GM03348 (cell line): ENCODE measurements at places on chromosomes 16 and 17.
A peak's percentile ranks its signal among the peaks of the same experiment; 100 is the strongest.

- no peak for DNase-seq
Observed at GRCh38 chr16:14248791-14249190, 177.7 kb downstream of the MRTFB start.

GRCh38 chr16:29961479-29962343, at the start of gene TMEM219:
TMEM219 (plus strand) TSS chr16:29962079; CDS start chr16:29963144, 1,065 bp downstream.
- peak; percentile 99 for DNase-seq

- no peak for DNase-seq
Observed at GRCh38 chr17:83072600-83073358, 6.6 kb upstream of the METRNL start.

- DNase-seq, result peak; percentile 84
Observed at GRCh38 chr17:3012926-3013581, 50.4 kb downstream of the OR1D5 start.

DNA sequence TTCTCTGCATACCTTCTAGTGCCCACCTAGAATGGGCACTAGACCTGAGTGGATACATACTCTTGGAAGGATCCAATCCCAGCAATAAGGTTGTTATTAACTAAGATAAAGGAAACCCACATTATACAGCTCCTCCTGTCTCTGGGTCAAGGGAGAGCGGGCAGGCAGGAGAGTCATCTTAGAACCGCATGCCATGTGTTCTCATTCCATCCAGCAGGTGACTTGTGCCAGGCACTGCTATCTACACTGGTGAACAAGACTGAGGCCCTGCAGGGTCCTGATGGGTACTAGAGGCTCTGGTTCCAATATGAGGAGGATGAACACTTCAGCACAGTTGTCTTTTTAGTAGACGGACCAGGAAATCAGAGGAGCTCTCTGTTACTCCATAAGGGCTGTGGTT, 5.9 kb upstream of the CD300H start:
- no peak for DNase-seq

DNA sequence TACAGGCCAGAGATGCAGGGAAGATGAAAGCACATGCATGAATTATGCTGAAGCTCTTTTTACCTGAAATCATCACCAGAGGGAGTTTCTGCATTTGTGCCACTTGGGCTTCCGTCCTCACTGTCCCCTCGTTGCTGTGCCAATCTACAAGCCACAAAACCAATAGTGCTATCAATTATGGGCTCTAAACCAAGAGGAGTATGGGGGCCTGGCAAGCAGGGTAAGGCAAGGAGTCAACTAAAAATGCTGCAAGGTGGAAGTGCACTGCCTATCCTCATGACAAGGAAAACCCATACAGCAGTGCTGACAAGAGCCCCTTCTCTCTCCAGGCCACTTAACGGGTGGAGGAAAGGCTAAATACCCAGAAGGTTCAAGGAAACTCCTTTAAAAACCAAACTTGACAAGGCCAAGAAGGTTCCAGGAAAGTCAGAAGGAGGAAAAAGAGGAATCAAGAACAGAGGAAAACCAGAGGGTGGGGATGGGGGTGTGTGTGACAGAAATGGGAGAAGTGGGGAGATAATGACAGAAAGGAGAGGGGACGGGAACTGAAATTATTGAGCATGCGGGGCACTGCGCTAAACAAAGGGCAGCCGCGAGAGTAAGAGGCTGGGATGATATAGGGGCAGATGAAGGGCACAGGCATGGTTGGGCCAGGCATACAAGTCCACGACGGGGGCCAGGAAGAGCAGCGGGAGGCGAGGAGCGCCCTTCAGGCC, 674 bp downstream of the C17orf75 start:
- no peak for DNase-seq

GRCh38 chr17:8879410-8879809, 11.9 kb upstream of the PIK3R6 start:
- DNase-seq, result no peak

DNA sequence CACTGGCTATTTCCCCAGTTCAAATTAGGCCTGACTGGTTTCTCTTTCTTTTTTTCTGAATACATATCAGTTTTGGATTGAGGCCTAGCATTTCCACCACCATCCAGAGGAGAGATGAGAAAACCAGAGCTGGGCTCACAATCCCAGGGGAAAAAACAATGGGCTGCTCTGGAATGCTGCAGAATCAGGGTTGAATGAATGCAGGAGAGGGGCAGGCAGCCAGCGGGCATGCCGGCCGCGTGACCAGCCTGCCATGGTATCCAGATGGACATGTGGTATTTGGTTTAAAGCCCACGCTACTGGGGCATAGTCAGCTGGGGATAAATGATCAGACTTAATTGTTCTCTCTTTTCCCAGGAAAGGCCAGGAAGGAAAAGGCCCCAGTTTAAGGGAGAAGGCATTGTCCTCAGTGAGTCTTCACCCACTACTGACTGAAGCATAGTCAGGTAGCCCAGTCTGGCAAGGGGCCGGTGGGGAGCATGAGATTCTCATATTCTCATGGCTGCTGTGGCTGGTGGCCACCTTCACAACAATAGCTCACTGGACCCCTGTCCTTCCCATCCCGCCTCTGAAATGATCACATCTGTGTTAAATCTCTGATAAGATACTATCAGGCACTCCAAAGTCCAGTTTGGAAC, 38.7 kb upstream of the RHOT1 start:
- DNase-seq, result peak; percentile 18

GRCh38 chr17:82734987-82735866, at the start of gene FN3K:
FN3K (plus strand) TSS chr17:82735615; CDS start chr17:82735637, 22 bp downstream.
- peak; percentile 89 for DNase-seq

DNA sequence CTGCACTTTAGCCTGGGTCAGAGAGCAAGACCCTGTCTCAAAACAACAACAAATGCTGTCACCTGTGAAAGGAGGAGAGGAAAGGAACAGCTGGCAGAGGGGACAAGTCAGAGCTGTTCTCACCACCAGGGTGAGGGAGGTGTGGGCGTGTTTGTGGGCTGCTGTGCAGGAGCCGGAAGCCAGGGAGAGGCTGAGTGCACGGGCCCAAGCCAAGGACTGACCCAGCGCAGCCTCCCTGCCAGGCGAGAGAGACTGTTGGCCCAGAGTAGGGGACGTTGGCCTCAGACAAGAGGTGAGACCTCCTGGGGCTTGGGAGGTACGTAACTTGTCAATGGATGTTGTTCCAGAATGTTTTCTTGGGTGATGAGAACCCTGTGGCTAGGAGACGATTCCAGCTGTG, 10.7 kb downstream of the SPNS2 start:
- no peak for DNase-seq

GRCh38 chr16:13873835-13874438, 46.0 kb upstream of the ERCC4 start:
- DNase-seq, result peak; percentile 9

DNA sequence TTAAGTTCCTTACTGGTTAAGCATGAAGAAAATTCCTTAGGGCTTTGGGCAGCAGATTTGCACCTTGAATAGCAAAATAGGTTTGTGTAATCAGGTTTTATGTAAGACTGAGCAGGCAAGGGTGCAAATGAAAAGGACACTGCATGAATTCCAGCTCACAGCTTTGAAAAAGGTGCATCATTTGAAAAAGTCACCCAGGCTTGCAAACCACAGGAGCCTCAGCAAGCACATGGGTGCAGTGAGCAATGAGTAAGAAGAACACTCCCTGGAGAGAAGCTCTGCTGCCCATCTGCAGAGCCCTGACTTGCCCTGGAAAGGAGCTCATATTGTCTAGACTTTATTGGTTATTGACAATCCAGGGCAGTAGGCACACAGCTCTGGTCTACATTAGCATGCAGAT, 165.6 kb upstream of the KCNJ16 start:
- DNase-seq, result peak; percentile 44

- DNase-seq, result peak; percentile 46
Observed at GRCh38 chr16:65312071-65312470, 190.2 kb upstream of the CDH11 start.

GRCh38 chr17:70636517-70637133, 467.3 kb downstream of the KCNJ2 start:
- peak; percentile 58 for DNase-seq

DNA sequence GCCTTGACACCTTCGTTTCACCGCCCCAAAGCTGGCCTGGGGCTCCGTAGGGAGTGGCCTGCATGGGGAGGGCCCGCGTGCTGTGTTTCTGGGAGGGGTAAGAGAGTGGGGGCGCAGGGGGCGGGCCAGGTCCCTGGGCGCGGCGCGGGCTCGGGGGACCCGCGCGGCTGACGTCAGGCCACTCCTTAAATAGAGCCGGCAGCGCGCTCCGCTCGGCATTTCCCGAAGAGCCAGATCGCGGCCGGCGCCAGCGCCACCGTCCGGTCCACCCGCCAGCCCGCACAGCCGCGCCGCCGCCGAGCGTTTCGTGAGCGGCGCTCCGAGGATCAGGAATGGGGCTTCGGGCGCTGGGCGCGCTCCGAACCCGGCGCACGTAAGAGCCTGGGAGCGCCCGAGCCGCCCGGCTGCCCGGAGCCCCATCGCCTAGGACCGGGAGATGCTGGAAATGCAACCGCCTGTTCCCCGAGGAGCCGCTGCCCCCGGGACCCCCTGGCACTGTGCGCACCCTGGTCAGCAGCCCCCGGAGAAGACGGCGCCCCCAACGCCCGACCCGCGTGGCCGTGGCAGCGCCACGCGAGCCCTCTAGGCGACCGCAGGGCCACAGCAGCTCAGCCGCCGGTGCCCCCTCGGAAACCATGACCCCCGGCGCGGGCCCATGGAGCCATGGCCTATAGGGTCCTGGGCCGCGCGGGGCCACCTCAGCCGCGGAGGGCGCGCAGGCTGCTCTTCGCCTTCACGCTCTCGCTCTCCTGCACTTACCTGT, at the start of gene HS3ST2:
Gene HS3ST2, plus strand, starts transcription at position 215 of the 763 bp plus-strand sequence. Its CDS starts 449 bp downstream, at position 664.
- peak; percentile 63 for DNase-seq

- no peak for DNase-seq
Observed at GRCh38 chr16:79269211-79269863, 331.2 kb downstream of the MAF start.
